ENCODE measurements at places on chromosomes 11 and 22.
A peak's percentile ranks its signal among the peaks of the same experiment; 100 is the strongest.

- no peak for DNase-seq
Observed at GRCh38 chr22:46619240-46619829, 851 bp upstream of the GRAMD4 start.

- no peak for DNase-seq
Observed at GRCh38 chr11:9762531-9762930, 98.7 kb downstream of the SWAP70 start.

DNA sequence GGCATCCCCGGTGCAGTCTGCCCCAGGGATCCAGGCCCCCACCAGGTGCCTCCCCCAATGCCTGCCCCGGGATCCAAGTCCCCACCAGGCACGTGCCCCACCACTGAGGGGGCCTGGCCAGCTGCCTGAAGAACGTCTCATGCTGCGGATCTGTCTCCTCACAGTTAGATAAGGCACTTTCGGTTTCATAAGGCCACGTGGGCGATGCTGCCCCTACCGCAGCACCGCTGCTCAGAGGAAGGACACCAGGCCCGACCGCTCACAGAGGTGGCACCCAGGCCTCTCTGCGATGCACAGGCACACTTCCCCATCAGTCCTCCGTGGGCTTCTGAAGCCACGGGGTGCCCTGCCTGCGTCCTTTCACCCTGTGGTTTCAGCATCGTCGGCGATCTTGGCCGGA, 68.1 kb upstream of the BID start:
- no peak for DNase-seq

GRCh38 chr22:24481641-24482040, 13.5 kb upstream of the UPB1 start:
- DNase-seq = no peak

GRCh38 chr11:638631-639331, 1.7 kb downstream of the DRD4 start:
- DNase-seq = no peak

- DNase-seq = no peak
Observed at GRCh38 chr22:50704510-50705218, 32.0 kb downstream of the SHANK3 start.

- no peak for DNase-seq
Observed at GRCh38 chr11:76088511-76088910, 117.8 kb downstream of the WNT11 start.

DNA sequence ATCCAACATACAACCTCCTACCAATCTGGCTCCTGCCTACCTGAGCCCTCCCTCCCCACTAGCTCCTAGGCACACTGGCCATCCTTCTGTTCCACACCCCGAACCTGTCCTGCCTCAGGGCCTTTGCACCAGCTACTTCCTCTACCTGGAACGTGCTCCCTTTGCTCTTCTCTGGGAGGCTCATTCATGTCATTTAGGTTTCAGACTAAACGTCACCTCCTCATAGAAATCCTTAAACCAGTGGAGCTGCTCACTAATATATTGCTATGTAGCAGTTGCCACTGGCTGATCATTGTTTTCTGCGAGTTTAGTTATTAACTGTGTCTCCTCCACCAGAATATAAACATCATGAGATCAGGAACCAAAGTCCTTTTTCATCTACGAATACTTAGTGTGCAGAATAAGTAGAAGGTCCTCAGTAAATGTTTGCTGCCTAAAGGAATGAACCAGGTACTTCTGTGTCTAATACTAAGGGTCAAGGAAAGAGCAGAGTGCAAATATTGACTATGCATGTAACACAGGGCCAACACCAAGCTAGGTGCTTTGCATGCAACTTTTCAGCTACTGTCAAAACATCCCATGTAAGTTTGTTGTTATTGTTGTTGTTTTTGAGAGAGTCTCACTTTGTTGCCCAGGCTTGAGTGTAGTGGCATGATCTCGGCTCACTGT, 277.6 kb upstream of the SYN3 start:
- DNase-seq = no peak

- DNase-seq = peak; percentile 88
Observed at GRCh38 chr11:108647701-108648527, 17.0 kb upstream of the DDX10 start.

- peak; percentile 89 for DNase-seq
Observed at GRCh38 chr22:43090130-43090789, 1.1 kb upstream of the TTLL1 start.

Measured in foreskin melanocyte (primary cell).